ENCODE measurements at places on chromosomes 5 and 9.

DNA sequence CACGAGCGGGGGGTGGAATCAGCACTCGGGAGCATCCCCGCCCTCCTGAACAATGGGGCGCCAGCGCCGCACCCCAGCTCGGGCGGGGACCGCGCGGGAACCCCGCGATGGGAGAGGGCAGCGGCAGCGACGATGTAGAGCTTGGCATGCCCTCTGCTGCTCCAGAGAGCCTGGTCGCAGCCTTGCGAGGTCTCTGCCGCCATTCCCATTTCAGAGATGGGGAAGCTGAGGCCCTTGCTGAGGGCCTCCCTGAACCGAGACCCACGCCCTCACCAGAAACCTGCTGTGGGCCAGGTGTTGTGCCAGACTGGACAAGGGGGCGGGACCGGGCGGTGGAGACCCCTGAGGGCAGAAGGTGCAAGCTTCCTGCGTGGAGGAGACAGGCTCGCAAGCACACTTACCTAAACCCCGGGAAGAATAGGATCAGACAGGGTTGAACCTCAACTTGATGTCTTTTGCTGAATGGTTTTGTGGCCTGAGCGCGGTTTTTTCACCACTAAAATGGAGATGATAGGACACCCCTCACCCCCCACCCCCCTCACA is 647 bp upstream of the MEGF9 start:
- DNase-seq: no peak

DNA sequence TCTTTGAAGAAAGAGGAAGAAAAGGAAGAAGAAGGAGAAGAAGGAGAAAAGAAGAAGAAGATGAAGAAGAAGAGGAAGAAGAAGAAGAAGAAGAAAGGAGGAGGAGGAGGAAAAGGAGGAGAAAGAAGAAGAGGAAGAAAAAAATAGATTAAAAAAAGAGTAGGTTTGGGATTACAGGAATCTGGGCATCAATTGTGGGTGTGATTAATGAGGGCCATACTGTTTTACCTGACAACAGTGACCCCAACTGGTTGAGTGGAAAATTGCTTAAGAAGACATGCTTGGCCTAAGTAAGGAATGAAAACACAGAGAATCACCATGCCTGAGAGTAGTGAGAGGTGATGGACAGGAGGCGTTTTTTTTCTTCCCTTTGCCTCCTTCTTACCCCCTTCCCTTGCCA is 114.6 kb downstream of the FAM170A start:
- no peak for DNase-seq

- no peak for DNase-seq
These were observed 12.5 kb downstream of the ARAP3 start for GRCh38 chr5:141669520-141669919.

DNA sequence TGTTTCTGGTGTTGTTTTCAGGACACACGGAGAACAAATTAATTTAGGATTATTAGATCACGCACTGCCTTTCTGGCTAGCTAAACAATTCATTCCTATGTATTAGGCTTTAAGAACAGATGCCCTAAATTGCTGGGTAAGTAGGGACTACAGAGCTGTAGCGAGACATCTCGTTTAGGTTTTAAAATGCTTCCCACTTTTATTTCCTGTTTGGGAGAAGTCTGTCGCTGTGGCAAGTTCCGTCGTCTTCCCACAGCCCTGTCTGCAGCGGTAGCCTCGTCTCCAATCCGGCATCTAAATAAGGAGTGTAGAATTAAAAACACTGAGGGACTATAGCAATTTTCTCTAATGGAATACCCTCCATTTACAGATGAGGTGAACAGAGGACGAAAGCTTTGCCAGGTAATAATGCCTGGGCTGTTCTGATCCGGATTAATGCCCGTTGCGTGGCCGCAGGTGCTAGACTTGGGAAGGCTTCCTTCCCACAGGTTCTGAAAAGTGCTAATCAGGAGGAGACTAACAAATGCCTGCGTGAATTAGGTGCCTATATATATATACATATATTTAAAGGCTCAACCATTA is 1.3 kb upstream of the TRIM36 start:
- DNase-seq: no peak

DNA sequence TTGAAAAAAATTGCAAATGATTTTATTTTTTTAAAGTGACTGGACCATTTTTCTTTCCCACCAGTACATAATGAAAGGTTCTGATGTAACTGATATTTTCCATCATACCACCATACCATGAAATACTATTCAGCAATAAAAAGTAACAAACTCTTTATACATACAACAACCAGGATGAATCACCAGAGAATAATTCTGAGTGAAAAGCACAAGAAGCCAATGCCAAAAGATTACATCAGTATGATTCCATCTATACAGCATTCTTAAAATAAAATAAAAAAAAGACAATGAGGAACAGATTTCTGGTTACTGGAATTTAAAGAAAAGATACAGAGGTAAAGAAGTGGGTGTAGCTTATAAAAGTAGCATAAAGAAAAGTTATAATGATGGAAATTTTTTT is 423.7 kb upstream of the ST8SIA4 start:
- no peak for DNase-seq

DNA sequence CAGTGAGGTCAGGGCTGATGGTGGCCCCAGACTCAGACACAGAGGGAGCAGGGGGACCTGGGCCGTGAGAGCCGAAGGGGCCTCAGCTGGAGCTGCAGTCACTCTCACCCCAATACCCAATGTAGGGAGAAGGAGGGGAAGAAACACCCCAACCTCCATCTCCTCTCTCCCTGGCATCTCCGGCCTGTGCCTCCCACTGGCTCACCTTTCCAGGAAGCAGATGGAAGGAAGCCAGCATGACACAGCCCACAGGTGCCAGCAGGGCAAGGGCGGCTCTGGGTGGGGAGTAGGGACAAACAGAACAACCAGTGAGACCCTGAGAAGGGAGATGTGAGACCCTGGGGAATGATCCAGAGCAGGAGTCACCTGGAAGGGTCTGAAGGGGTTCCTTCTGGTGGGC is 3.0 kb upstream of the CRB2 start:
- DNase-seq: no peak

- no peak for DNase-seq
These were observed 229.7 kb upstream of the IRX4 start for GRCh38 chr5:2112173-2113025.

GRCh38 chr5:175452166-175452565 is 8.2 kb upstream of the DRD1 start:
- no peak for DNase-seq

All from AG04449 (cell line).